Stimulated activated naive CD8-positive, alpha-beta T cell treated with anti-CD3 and anti-CD28 coated beads, Interleukin-15, Interleukin-2, amounts not matched to agents 100 U/mL and 50 U/mL, for 24 hours (primary cell): ENCODE measurements at places on chromosomes 1 and 21.

- DNase-seq: no peak
Measured at GRCh38 chr1:118294875-118295642, 110.0 kb upstream of the SPAG17 start.

GRCh38 chr1:202656951-202657646 lies 53.2 kb downstream of the SYT2 start:
- DNase-seq: no peak

- DNase-seq: peak; percentile 75
Measured at GRCh38 chr1:8423692-8424538, 106.0 kb downstream of the SLC45A1 start.

DNA sequence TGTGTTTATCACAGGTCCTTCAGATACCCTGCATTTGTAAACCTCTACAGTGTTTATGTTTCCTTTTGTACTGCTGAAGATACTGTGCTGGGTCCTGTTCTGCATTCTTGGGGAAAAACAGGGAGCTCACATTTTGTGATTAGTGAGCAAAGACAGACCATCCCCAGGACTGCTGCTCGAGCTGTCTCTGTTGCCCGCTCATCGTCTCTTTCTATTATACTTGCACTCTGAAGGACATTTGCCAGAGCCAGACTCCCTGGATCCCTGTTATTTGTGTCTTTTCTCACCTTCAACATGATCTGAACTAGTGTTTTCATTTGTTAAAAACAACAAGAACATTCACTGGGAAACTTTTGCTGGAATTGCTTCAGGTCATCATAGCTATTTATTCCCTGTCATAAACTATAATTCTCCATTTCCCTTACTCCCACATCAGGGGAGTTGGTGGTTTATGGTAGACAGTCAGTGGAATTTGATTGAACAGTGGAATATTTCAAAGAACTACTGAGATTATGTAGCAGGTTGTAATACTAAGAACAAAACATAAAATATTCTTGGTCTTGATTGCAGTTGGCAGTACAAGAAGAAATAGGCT lies 53.0 kb downstream of the PRRX1 start:
- no peak for DNase-seq

- DNase-seq: peak; percentile 31
Measured at GRCh38 chr1:61782771-61783170, 40.5 kb downstream of the PATJ start.

DNA sequence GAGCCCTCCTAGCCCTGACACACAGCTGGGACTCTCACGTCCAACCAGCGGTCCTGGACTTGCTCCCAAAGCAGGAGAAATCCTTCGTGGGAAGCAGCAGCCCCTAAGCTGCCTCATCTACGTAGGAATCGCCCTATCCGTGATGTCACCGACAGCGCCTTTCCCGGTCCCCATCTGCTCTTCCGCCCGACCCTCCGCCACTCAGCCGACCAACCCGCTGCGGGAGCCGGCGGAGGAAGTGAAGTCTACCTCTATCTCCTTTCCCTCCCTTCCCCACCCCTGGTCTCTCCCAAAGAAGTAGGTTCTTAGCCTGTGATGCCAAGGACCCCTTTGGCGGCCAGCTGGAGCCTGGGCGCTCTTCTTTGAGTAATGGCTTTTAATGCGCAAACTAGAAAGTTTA lies 272.1 kb downstream of the FAM72C start:
- no peak for DNase-seq

- DNase-seq: no peak
Measured at GRCh38 chr1:98881901-98882300, 122.8 kb downstream of the PLPPR5 start.

- DNase-seq: no peak
Measured at GRCh38 chr1:169250795-169251194, 116.8 kb downstream of the NME7 start.

- DNase-seq: peak; percentile 41
Measured at GRCh38 chr1:230270559-230271281, 155.4 kb downstream of the PGBD5 start.

DNA sequence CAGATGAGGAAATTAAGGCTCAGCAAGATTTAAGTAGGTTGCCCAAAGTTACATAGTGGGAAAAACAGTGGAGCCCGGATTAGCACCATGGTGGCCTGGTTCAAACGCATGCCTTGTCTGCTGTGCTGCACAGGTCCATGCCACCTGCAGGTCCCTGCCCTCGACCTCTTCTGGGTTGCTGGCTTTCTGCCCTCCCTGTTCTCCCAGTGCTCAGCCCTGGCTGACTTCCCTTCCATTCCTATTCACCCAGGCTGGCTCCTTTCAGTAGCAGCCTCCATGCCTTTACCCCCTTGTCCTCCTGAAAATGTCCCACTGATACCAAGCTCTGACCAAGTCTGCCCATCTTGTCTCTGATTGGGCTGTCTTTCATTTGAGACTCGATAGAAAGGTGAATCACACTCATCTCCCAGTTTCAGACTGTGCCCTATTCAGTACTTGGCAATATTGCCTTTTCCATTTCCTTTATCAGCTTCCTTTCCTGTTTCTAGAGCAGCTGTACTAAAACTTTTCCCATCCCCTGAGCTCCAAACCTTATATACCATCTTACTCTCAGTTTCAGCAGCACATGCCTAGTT lies 75.8 kb downstream of the ST3GAL3 start:
- DNase-seq: no peak

DNA sequence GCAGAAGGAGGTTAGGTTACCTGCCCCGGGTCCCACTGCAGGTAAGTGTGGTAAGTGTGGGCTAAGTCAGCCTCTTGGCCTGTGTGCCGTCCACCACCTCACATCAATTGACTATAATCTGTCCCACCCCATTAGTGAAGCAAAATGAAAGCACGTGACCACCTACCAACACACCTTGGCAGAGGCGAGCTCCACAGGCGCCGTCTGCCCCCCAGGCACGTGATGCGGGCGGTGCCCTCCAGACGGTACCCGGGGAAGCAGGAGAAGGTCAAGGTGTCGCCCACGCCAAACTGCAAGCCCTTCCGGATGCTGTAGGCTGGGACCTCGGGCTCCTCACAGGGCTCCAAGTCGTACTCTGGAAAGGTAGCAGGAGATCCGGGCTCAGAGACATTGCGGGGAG lies 149.5 kb upstream of the HMGB4 start:
- no peak for DNase-seq

- peak; percentile 38 for DNase-seq
Measured at GRCh38 chr1:110783292-110783918, 89.5 kb upstream of the CD53 start.

GRCh38 chr21:14383596-14384180 lies 742 bp upstream of the HSPA13 start:
- DNase-seq: no peak

GRCh38 chr21:32587651-32588050 lies 2.3 kb upstream of the TCP10L start:
- DNase-seq: no peak

DNA sequence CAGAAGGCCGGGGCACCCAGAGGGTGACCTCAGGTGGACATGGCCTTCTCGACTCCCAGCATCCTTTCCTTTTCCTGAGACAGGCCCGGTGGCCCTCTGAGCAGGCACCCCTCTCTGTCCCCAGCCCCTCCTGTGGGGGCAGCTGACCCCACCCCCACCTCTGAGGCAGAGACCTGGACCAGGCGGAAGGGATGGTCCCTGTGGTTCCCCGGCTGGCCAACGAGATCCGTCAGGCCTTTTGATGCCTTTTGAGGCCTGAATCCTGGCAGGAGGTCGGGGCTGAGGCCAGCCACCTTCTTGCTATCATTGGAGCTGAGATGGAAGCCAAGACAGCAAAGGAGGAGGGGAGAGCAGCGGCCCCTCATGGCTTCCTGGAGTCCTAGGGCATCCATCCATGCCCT lies 50.2 kb upstream of the ACTRT2 start:
- DNase-seq: no peak

GRCh38 chr1:229410692-229411433 lies 23.0 kb downstream of the ACTA1 start:
- no peak for DNase-seq

- no peak for DNase-seq
Measured at GRCh38 chr1:222976453-222976852, 161.6 kb downstream of the DISP1 start.

DNA sequence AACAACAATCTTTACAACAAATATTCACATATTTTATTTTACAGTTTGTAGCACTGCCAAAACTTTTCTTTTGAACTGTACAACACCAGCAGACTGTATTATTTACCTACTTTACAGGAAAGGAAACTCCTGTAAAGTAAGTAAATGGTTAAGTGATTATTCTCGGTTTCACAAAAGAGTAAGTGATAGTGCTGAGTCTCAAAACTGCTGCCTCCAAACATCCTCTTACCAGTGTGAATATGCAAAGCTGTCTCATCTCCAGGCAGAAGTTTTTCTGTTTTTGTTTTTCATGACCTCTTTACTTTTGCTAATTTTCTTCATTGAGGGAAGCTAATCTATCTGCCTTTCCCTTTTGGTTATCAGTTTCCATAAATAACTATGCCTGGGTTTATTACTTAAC lies 286.7 kb downstream of the SRGAP2C start:
- DNase-seq: no peak

DNA sequence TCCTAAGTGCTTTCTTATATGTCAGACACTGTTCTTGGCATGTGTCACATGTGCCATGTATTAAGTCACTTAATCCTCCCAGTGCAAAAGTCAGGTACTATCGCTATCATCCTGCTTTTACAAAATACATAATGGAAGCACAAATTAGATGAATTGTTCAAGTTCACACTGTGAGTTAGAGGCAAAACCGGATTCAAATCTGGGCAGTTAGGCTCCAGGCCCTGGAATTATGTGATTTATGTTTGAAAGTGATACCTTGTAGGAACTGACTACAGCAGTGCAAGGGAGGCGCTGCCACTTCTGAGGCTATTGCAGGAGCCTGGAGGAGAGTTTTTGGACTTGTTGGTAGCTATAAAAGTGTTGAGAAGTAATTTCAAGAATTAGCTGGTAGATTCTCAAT lies 358.3 kb downstream of the HLX start:
- DNase-seq: no peak

GRCh38 chr1:109589177-109589576 lies 30.2 kb downstream of the GNAT2 start:
- DNase-seq: no peak

GRCh38 chr1:206935491-206936067 lies 10.7 kb downstream of the PIGR start:
- DNase-seq: peak; percentile 70

DNA sequence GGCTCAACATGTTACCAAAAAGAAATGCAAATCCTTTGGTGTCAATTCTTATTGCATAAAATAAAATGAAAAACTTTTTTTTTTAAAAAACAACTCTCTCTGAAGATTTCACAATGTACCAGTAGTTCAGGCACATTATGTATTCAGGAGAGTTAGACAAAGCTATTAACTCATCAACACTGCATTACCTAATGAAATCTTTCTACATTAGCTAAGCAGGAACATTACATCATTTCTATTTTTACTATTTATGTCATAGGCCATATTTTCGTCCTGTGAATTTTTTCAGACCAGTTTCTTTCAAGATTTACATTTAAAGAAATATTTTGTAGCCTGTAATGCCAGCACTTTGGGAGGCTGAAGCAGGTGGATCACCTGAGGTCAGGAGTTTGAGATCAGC lies 366.2 kb downstream of the USH2A start:
- DNase-seq: no peak

GRCh38 chr1:18852501-18852900 lies 7.0 kb downstream of the TAS1R2 start:
- no peak for DNase-seq

DNA sequence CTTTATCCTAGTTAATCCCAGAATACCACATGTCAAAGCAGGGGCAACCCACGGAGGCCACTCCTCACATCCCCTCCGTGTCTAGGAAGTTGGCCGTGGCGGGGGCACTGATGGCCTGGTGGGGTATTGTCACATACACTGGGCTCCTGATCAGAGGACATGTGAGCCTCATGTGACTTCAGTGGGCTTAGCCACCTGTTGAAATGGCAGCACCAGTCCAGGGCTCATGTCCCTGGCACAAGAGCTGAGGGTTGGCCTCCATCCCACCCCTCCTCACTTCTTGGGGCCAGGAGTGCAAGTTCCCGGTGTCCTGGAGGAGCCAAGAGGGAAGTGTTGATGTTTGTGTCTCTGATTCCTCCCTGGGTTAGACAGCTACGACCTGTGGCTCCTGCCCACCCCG lies 313.4 kb downstream of the CAMTA1 start:
- no peak for DNase-seq

GRCh38 chr1:92961896-92962752 lies 862 bp upstream of the DIPK1A start:
- DNase-seq: peak; percentile 59

DNA sequence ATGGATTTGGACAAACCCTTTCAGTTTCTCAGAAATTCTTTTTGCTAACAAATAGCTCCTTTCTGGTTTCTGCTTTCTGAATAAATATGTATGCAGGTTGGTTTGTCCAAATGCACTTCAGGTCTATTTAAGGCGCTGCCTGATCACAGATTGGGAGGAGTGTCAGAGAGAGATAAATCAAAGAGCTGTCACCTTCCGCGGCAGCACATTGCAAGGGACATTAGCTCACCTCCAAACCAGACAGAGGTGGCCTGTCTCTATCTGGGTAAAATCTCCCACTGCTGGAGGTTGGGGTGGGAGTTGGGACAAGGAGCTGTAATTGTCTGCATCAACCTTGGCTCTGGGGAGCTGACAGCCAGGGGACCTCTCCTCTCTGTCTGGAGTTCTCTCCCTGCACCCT lies 25.2 kb downstream of the PRAMEF20 start:
- DNase-seq: no peak

DNA sequence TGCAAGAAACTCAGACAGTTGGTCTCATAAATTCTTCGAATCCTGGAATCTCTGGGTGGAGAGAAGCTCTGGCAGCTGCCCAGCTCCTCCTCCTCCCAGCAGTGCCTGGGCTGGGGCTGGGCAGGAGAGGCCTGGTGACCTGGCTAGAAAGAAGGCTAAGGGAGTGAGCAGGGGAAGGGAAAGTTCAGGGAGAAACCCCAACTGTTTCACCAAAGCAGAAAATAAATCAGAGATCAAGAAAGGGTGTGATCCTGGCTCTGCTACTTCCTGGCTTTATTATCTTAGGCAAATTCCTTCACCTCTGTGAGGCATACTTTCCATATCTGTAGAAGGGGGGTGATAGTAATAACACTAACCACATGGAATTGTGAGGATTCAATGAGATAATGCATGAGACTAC lies 8.8 kb upstream of the COL16A1 start:
- no peak for DNase-seq
